Stimulated activated CD8-positive, alpha-beta memory T cell treated with anti-CD3 and anti-CD28 coated beads, Interleukin-15, amount 100 ng/mL, for 48 hours (primary cell): ENCODE measurements at places on chromosomes 6 and 20.

DNA sequence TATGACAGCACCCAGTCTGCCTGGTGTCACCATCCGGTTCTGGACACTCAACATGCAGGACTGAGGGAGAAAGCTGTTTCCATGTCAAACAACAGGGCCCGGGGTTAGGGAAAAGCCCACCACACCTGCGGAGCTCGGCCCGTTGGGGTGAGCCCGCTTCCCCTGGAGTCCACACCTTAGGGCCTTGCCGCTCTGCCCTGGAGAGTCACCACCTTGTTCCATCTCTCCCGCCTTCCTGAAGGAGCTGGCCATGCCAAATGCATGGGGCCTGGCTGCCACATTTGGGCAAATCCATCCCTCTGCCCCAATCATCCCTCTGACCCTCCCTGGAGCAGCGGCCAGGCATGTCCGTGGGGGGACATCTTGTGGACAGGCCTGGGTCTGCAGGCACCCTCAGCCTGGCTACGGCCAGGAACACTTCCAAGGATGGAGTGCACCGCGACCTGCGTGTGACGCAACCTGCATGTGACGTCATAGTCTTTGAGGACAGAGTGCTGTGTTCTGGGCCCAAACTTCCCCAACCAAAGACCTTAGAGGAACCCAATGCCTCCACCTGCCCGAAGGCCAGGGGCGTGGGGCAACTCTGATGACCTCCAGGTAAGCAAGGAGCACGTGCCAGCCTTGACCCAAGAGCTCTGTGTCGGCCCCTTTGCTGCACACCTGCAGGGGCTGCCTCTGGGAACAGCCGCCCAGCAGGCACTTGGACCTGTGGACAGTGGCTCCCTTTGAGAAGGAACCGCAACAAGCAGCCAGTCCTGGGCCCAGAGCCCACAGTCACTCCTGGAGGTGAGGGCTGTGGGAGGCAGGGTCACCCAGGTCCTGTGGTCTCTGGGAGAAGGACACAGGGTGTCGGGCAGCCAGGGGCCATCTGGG is 1.7 kb downstream of the CABLES2 start:
- no peak for DNase-seq

- DNase-seq, result no peak
Observed at GRCh38 chr20:22381812-22382416, 202.5 kb downstream of the FOXA2 start.

GRCh38 chr20:50522053-50522674 is 12.0 kb downstream of the PTPN1 start:
- no peak for DNase-seq

- DNase-seq, result no peak
Observed at GRCh38 chr6:14317387-14317970, 199.9 kb downstream of the CD83 start.

DNA sequence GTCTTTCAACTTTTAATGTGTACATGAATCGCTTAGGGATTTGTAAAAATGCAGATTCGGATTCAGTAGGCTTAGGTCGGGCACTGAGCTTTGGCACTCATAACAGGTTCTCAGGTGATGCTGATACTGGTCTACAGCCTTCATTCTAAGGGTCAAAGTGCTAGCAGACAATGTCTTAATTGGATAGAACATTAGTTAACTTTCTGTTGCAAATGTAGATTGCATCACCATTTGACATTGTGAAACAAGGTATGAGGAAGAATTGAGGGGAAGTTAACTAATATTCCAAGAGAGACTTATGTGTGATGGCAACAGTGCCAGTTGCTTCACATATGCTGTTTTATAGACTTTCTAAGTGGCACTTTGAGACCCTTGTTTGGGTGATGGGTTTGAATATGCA is 86.9 kb downstream of the MLIP start:
- DNase-seq, result no peak
